Inflammatory macrophage (primary cell): ENCODE measurements at places on chromosomes 6 and 20.

GRCh38 chr6:44512868-44513741 is 125.6 kb downstream of the CDC5L start:
- peak; percentile 44 for DNase-seq

- no peak for DNase-seq
Observed at GRCh38 chr6:8539453-8539852, 104.1 kb upstream of the SLC35B3 start.

DNA sequence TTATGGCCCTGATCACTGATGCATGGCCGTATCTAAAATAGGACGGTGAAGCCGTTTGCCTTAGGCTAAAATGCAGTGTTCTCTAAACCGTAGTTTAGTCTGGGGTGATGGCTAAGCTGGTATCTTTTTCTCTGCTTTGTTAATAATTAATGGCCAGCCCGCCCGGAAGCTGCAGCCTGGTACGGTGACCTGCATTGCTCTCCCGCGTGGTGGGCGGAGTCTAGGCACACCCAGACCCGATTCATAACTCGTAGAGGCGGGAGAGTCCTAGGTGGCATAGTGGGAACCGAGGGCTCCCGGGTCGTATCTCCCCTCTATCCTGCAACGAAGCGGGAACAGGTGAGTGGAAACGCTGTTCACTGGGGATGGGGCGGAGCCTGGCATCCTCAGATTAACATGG is 5.5 kb downstream of the CDH4 start:
- no peak for DNase-seq

GRCh38 chr6:105424175-105424783 is 21.4 kb upstream of the PREP start:
- peak; percentile 59 for DNase-seq

- DNase-seq: no peak
Observed at GRCh38 chr6:114995526-114995925, 652.7 kb upstream of the HS3ST5 start.

DNA sequence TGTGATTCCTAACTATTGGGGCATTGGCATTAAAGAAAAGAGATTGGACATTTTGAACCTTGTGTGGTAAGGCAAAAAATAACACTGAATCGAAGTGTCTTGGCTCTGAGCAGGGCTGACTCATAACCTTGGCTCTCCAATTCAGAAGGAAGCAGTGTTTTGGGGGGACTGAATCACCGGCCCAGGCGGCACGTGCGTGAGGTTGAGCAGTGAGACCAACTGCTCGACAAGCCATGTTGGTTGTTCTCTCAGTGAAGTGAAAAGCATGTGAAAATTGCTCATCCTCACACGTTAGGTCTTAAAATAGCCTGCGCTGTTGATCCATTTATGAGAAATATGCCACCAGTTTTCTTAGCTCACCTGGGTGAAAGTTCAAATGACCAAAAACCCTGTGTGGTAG is 137.8 kb upstream of the SPACA1 start:
- no peak for DNase-seq

DNA sequence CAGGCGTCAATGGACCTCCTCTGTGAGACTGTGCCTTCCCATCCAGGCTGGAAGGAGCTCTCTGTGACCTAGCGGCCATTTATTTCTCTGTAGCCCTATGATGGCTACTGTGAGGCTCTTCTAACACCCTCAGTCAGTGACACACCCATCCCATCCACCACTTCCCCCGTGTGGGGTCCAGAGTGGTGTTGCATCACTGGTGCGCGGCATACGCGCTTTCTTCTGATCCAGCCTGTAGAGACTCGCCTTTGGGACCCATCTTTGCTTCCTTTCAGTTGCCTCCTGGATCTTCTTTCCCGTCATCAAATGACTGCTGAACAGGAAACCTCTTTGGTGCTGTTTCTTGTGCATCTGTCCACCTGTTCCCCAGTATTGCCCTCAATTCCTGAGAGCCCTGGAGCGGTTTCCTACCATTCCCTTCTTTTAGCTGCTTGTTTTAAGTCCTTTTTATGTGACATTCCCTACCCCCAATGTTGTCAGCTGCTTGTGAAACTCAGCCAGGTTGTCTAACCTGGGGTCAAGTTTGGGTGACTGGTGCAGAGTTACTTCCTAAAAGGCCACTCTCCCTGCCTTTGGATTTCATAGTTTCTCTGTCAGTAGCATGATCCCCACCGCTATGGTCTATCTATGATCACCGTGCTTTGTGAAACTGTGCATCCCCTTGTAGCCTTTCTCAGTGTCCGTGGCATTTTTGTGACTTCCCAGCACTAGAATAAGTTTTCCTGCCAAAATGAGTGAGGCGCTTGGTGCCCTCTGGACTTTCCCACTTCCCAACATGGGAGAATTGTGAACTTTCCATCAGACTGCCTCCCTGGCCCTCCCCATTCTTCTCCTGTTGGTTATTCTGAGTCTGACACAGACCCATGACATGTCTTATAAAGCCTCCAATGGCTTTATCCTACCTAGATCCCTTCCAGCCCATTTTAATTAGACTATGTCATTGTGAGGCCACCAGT is 5.7 kb downstream of the PRR3 start:
- no peak for DNase-seq

GRCh38 chr6:72182337-72183246 is 296.2 kb downstream of the RIMS1 start:
- DNase-seq: no peak

- peak; percentile 60 for DNase-seq
Observed at GRCh38 chr6:35602133-35602946, 86.4 kb downstream of the FKBP5 start.

DNA sequence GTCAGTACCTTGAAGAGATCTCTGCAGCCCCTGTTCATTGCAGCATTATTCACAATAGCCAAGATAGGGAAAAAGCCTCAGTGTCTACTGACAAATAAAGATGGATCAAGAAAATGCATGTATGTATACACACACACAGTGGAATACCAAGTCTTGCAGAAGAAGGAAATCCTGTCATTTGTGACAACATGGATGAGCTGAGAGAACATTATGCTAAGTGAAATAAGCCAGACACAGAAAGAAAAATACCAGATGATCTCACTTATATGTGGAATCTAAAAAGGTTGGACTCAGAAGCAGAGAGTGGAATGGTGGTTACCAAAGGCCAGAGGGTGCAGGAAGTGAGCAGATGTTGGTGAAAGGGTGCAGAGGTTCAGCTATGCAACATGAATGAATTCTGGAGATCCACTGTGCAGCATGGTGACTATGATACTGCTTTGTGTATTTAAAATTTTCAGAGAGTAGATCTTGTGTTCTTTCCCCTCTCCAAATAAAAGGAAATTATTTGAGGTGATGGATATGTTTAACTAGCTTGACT is 11.0 kb upstream of the SLC22A1 start:
- DNase-seq: no peak

DNA sequence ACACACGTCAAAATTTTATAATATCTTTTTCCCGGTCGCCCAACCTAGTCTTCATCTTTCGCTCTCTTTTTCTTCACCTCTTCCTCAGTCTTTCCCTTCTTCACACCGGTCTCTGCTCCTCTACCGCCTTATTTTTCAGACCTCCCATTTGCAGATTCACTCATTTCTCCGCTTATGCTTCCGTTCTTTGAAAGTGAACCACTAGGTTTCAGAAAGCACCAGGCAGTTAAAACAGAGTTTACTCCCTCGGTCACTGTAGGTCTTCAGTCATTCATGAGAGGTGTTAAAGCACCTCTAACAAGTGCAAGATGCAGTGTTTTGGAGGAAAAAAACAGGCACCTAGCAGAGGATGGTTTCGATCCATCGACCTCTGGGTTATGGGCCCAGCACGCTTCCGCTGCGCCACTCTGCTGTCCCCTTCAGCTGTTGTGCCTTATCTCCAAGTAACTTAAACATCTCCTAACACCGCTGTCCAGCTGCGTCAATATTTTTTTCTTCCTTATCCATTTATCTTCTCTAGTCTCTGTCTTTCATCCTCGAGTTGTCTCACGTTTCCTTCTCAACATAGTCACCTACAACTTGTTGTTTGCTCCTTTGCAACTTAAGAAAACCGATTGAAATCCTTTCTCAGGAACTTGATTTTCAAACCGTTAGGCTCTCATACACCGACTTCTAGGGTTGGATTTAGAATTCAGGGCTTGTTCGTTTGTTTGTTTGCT is 119.7 kb upstream of the ZNF184 start:
- DNase-seq: peak; percentile 9

- no peak for DNase-seq
Observed at GRCh38 chr6:12403947-12404647, 113.9 kb downstream of the EDN1 start.

- DNase-seq: no peak
Observed at GRCh38 chr20:61874421-61875068, 191.1 kb downstream of the TAF4 start.

DNA sequence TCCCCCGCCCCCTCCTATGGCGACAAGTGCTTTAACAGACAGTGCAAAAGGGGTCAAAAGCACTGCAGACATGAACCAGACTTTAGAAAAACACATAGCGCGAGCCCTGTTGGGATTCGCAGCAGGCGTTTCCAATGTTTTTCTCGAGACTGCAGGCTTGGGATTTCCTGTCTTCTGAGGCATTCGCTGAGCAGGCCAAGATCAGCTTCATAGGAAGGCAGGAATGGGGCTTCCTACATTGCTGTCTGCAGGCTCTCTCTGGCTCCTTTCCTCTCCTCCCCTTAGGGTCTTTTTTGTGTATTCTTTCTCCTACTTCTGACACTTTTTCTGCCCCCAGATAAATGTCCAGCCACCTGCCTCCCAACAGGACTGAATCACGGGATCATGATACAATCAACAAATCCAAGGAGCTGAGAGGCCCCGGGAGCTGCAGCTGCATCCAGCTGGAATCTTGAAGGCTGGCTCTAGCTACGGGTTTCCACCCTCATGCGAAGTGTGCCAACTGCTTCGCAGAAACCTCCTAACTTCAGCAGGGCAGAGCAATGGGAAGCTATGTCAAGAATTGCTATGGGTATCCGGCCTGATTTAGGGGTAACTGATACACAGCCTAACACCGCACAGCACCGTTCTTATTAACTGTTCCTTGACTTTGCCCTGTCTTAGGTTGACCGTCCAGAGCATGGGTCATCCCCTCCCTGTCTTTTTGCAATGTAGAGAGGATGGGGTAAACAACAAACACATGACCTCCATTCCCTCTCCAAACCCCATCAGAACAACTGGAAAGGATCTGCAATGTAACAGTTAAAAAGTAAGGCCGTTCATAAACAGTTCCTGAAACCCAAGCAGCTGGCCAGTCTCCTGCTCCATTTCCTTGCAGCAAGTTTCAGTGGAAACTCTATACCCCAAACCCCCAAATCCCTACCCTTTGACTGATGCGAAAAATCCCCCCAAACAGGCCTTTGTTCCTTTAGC is 31.5 kb downstream of the SNX5 start:
- no peak for DNase-seq

DNA sequence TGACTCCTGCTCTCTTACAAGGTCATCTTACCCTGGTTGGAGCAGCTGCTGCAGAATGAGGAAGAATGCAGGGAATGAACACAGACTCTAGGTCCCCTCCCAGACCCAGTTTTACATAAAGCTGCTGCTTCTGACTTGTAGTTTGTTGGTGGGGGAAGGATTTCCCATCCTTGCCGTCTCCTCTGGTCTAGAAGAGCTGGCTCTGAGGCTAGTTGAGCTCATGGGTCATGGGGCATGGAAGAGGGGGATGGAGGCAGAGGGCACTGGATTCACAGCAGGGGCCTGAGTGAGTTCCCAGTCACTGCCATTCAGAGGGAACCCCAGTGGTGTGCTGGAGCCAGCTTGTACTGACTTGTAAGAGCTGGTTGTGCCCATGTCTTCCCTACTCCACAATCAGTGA is 9.2 kb upstream of the GUCA1A start:
- peak; percentile 45 for DNase-seq

DNA sequence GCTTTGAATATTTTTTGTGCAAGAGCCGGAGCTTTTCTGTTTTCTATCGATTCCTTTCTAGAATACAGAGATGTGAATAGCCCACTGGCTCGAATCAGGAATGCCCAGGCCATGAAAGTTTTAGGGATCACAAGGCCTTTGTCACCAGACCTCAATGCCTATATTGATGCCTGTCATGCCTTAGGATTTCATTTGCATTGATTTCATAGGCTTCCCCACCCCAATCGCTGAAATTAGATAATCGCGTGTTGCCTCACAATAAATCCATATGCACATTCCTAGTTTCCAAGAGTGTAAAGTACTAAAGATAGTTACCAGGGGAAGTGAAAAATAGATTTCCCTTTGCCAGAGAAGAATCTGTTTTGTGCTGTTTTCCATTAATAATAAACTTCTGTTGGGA is 150.8 kb downstream of the SASH1 start:
- DNase-seq: no peak

GRCh38 chr6:81636930-81637568 is 115.4 kb downstream of the TENT5A start:
- no peak for DNase-seq

DNA sequence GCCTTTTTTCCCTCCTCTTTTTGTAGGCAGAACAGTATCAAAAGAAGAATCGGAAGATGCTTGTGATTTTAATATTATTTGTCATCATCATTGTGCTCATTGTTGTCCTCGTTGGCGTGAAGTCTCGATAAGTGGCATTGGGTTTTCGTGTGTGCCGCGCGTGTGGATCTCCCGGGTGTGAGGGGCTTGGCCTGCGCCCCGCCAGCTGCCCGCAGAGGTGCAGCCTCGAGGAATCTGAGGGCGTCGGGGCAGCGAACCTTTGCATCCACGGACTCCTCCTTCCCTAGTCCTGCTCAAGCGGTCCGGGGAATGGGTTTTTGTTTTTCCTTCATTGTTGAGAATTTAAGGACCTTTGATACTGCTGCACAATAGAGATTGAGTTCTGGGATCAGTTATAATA is 16.4 kb upstream of the NPEPL1 start:
- no peak for DNase-seq

DNA sequence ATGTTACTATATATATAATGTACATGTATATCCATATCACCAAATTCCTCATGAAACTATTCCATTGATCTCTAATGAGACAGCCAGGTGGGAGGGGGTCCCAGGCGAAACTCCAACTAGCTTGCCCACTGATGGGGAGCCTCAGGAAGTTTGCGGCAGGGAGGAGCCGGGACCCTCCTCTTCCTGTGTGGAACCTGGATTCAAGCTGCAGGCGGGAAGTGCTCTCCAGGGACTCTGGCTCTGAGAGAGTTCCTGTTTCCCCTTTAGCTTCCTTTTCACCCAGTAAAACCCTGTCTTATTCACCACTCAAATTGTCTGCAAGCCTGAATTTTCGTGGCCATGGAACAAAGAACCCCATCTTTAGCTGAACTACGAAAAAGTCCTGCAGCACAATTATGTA is 152.2 kb downstream of the OPN5 start:
- DNase-seq: no peak

DNA sequence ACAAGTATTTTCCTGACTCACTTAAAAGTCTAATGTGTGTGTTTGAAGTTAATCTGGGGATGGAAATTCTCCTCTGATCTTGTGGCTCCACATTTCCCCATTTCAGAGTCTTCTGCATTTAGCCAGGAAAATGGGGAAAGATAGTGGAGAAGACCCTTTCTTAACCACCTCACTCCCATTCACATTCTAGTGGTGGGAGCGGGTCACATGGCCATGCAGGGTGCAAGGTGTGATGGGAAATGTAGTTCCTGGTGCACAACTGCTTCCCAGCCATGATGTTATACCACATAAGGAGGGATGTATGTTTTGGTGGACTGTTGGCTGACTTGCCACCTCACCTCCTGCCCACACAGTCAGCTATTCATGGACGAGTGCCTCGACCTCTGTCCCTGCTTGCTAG is 61.8 kb downstream of the BANF2 start:
- no peak for DNase-seq
